ENCODE measurements at places on chromosomes 6 and 20.

GRCh38 chr6:153123801-153124200 is 7.3 kb downstream of the RGS17 start:
- DNase-seq: no peak

DNA sequence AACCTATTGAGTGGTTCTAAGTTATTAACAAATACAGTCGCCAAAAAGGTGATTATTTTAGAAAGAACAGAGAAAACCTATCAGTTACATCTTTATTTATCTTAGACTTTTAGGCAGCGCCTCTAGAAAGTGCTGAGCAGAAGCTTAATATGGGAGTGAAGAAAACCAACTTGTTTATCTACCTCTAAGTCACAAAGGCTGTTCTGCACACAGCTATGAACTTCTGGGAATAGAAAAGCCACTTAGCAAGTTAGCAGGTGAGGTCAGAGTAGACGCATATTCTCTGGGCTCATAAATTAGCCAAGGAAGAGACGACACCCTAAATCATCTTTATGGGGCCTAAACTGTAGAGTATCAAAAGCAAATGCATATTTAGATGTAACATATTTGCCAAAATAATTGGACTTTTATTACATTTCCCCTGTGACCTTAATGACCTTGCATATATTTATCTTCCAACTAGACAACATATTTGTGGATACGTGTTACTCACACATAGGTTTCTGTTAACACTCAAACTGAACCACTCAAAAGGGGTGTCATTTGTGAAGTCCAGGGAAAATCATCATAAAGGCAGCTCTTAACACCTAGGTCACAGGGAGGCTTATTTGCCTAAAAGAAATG is 267.1 kb downstream of the ADGB start:
- no peak for DNase-seq

- no peak for DNase-seq
Observed at GRCh38 chr20:12074111-12074655, 156.5 kb downstream of the BTBD3 start.

- DNase-seq: no peak
Observed at GRCh38 chr6:40822619-40823018, 216.4 kb downstream of the UNC5CL start.

DNA sequence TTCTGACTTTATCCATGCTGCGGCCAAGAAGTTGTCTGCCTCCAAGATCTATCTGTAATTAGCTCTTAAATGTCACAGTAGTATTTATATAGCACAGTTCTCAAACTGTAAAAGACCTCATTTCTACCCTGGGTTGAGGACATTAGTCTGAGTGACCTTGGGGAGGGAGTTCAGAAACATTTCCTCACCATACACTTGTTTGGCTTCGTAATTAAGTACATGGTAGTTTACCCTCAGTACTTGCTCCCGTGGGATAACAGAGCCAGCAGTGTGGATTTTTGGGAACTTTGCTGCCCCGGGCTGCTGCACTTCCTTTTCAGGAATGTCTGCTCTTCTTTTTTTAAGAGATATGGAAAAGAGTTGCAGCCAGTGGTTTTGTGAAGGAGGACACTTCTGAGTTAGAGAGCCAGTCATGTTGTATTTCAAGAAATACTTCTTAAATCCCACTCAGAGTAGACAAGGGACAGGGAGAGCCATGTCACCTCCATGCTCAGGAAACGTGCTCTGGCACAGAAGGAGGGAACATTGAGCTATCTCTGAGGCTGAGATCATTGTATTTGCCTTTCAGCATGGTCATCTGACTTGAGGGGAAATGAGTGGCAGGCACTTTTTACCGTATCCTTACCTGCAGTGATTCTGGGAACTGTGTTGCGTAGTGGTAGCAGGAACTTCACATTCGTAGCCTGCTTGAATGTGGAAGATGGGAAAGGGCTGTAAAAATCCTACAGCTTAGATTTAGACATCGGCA is 33.6 kb downstream of the RPRD1B start:
- no peak for DNase-seq

DNA sequence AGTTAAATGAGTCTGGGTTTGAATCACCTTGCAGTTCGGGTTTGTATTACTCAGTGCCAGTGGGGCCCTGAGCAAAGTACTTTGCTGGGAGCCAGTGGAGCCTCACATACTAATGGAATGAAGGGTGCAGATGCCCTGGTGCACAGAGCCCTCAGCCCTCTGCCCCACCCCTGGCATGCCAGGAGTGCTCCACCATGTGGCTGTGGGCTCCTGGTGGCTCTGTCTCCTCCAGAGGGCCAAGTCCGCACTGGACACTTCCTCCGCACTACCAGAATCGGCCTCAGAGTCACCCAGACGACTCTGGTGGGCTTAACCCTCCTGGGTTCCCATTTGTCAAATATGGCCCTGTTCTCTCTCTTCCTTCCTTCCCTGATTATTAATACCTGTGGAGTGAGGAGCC is 94.0 kb downstream of the STK35 start:
- DNase-seq: no peak

- no peak for DNase-seq
Observed at GRCh38 chr6:157019733-157020132, 242.6 kb downstream of the ARID1B start.

- DNase-seq: no peak
Observed at GRCh38 chr6:155419161-155419560, 36.5 kb downstream of the NOX3 start.

DNA sequence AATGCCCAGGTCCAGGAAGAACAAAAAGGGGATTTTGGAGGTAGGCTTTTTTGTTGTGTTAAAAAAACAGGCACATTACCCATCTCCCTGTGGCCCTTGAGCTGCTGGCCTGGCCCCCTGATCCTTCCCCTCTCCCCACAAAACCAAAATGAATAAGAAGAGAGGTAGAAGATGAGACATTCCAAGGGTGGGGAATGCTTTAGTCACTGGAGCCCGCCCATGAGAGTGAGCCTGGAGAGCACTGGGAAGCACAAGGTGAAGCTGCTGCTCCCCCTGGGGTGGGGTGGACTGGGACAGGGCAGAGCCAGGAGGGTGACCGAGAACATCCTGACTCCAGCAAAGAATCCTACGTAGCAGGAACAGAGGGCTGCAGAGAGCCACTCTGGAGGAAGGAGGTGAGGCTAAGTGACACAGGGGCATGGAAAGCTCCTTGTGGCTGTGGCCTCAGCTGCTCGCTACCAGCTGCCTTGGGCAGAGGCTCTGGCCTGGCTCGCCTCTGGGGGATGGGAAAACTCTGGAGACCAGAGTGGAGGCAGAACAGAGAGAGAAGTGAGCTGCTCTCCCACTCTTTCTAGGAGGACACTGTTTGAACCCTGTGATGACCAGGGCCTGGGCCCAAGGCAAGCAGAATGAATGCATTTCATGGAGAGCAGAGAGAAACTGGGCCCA is 48.3 kb downstream of the AKAP7 start:
- DNase-seq: no peak

DNA sequence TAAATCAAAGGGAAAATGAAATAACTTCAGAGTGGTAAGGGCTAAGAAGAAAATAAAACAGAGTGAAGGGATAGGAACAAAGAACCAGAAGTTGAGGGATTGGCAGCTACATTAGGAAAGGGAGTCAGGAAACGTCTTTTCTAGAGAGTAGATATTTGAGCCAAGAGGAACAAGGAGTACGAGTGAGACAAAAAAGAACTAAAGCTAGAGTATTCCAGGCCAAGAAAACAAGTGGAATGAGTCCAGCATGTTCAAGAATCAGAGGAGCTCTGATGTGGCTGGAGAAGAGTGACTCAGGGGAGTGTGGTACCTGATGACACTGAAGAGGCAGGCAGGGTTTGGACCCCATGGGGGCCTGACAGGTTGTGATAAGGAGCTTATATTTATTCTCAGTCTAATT is 66.3 kb downstream of the CEP162 start:
- DNase-seq: no peak

GRCh38 chr6:159023893-159024292 is 20.9 kb downstream of the TAGAP start:
- no peak for DNase-seq

DNA sequence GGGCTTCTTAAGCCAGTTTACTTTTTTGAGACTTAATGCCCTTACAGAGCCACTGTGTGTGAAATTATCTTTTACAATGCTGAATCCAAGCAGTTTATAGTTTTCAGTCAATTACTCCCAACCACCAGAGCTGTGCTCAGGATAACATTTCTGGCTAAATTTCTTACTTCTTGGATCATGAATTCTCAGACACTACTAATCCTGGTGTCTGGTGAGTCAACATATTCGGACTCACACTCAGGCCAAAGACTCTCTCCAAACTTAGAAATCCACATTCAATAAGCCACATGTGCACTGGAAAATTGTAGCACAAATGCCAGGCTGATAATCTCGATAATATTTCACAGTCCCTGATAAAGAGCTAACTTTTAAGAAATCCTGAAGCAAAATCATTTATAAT is 49.0 kb downstream of the PTPRT start:
- no peak for DNase-seq

DNA sequence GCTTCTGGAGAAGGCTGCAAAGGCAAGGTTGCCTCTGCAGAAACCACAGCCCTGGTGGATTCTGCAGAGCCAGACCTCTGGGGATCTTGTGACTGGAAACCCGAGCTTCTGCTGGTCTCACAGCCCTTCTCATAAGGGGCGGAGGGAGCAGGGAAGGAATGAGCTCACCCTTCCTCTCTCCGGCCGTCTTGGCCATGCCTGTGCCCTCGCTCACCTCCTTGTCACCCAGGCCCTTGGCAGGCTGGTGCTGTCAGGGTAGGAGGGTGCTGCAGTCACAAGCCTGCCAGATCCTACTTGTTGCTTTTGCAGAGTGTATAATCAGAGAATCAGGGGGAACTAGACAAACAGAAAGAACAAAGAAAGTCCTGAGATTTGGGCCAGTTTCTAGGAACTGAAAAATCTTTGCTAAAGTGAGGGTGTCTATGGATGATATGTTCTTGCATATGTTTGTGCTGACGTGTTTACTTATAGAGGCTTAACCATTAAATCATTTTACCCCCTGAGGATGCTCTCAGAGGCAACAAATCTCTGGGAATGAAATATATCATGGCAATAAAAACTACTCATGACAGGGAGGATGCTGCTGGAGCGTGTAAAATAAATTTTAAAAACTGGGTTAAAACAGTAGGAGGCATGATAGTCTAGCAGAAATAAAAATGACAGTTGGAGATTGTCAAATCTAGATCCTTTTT is 244.9 kb upstream of the SOX4 start:
- DNase-seq: peak; percentile 93

DNA sequence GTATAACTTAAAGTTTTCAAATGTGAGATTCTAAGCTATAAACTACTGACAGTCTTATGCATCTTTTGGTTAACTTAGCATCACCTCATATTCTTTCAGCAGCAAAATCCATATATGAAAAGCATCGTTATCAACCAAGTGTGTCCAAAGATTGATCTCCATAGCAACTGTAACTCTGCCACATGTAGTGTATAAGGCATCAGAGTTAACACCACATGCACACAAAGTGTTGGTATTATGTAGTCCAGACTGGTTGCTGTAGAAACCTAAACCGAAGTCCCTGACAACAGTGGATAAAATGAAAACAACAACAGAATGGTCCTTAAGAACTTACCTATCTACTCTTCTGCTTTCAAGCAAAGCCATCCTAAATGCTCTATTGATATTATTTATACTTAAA is 39.6 kb downstream of the PDSS2 start:
- no peak for DNase-seq

- DNase-seq: no peak
Observed at GRCh38 chr6:11473008-11473740, 64.4 kb upstream of the TMEM170B start.

DNA sequence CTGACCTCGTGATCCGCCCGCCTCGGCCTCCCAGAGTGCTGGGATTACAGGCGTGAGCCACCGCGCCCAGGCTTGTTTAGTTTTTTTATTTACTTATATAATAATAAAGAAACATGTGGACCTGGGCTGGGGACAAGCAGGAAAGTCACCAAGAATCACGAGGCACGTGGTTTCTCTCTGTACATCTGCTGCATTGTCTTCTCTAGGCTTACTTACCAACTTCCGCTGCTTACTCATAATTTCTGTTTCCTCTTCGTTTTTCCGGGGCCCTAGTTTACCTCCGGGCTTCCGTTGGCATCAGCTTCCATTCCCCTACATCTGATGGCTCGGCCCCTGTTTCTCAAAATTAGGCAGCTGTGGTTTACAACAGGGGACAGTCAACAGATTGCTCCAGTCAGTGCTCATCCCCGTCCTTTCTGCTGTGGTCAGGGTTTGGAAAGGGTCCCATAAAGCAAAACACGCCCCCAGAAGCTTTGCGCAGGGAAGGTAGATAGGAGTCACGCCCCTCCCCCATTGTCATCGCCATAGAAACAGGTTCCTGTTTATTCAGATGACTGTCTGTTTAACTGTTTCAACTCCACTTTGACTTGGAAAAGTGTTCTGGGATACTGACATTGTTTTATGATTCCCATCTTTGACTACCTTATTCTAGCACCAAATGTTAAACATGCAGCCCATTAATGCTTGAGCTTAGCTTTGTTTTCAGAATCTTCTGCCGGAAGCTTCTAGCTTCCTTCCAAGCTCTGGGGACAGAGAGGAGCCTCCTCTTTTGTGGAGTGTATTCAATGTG is 31.9 kb upstream of the TXLNB start:
- DNase-seq: peak; percentile 43

DNA sequence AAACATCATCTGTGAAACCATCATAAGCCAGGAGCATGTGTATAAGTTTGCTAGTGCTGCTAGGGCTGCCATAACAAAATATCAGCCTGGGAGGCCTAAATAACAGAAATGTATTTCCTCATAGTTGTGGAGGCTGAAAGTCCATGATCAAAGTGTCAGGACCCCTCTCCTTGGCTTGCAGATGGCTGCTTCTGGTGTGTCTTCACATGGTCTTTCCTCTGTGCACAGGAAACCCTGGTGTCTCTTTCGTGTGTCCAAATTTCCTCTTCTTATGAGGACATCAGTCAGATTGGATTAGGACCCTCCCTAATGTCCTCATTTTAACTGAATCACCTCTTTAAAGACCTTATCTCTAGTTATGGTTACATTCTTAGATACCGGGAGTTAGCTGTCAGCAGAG is 6.2 kb upstream of the CITED2 start:
- no peak for DNase-seq

Data from H4 (cell line).